ENCODE measurements at places on chromosomes 5 and 9. TPM values are rescaled to one million over a fixed set of nuclear protein-coding genes. Genes with fewer than 3 reads are reported as not detected.

The BARHL1 gene
- 0.11 TPM for total RNA-seq

The KCNN2 gene
- 19.6 TPM for total RNA-seq

The NR2F1-AS1 gene
- total RNA-seq, result 13.4 TPM

The TBC1D2 gene
- total RNA-seq, result 7.3 TPM

The PITX1 gene
- 80.2 TPM for total RNA-seq

The DDX4 gene
- 0.18 TPM for total RNA-seq

DNA sequence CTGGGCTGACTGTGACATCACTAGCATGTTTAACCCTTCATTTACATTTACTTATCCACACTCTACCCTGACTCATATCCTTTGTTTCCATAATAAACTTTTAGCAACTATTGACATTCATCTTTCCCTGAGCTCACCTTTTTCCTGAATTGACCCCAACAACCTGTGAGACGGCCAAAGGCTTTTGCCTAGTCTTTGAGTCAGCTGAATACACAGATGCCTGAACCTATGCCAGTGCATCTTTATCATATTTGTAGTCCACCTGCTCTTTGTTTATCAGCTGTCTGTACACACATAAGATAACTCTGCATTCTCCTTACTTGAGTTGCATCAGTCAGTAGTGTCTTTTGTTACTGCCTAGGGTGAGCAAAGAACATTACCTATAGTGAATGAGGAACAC lies 128.5 kb upstream of the HMHB1 start:
- H3K27me3 ChIP-seq, result no peaks in the 10 kb centered on the region
- H3K4me1 ChIP-seq, result peaks cover 26% of the 10 kb centered on the region
- no peaks in the 10 kb centered on the region for H3K36me3 ChIP-seq
- no peak overlapping the region for H3K27ac ChIP-seq

GRCh38 chr5:173984218-173984617 lies 4.8 kb upstream of the C5orf47 start:
- H3K27me3 ChIP-seq, result peaks cover 7% of the 10 kb centered on the region
- no peaks in the 10 kb centered on the region for H3K4me1 ChIP-seq
- no peak for DNase-seq
- no peak overlapping the region for H3K27ac ChIP-seq
- H3K4me3 ChIP-seq, result no peak overlapping the region

- peaks cover 21% of the 10 kb centered on the region for H3K4me1 ChIP-seq
- no peak overlapping the region for H3K27ac ChIP-seq
Observed at GRCh38 chr9:4228606-4229005, 71.3 kb downstream of the GLIS3 start.

DNA sequence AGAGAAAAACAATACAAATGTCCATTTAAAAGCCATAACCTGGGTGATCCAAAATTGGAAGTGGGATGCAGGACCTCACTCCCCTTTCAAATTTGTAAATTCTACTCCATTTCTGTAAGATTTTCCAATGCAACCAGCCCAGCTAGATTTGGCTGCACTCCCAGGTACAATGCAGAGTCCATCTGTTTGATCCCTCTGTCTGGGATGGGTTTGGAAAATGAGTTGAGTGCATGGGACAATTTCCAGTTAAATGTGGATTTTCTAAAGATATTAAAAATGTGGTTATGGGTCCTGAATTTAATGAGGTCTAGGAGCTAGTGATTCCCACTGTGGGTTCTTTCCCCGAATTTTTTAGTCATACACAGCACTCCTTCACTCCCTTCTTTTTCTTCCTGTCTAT lies 104.0 kb upstream of the ATP10B start:
- DNase-seq, result no peak
- no peak overlapping the region for H3K27ac ChIP-seq
- H3K36me3 ChIP-seq, result no peaks in the 10 kb centered on the region
- no peak overlapping the region for H3K4me3 ChIP-seq
- no peaks in the 10 kb centered on the region for H3K27me3 ChIP-seq

GRCh38 chr9:124001866-124002525 lies 9.6 kb upstream of the LHX2 start:
- no peaks in the 10 kb centered on the region for H3K36me3 ChIP-seq
- no peak overlapping the region for H3K27ac ChIP-seq
- peaks cover 20% of the 10 kb centered on the region for H3K4me1 ChIP-seq
- H3K27me3 ChIP-seq, result peaks cover 92% of the 10 kb centered on the region

GRCh38 chr5:67493676-67494075 lies 297.1 kb upstream of the CD180 start:
- no peaks in the 10 kb centered on the region for H3K36me3 ChIP-seq
- no peak for DNase-seq
- H3K4me3 ChIP-seq, result no peak overlapping the region
- peaks cover 12% of the 10 kb centered on the region for H3K4me1 ChIP-seq
- no peak overlapping the region for H3K27ac ChIP-seq

DNA sequence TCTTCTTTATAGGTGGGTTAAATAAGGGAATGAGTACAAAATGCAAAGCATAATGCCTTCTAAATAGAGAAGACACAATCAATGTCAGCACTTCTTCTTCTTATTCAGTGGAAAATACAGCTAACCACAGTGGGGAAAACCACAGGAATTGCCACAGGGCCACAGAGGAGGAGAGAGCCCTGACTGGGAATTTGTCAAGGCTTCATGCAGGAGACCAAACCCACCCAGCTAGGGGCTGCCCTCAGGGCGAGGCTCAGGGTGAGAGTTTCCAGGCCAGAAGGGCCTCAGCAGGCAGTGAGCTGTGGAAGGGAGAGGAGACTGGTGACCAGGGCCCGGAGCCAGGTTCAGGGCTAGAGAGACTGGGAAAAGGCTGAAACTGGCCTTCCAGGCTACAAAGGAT lies 279.1 kb downstream of the MSX2 start:
- H3K4me3 ChIP-seq, result no peak overlapping the region
- H3K36me3 ChIP-seq, result no peaks in the 10 kb centered on the region

DNA sequence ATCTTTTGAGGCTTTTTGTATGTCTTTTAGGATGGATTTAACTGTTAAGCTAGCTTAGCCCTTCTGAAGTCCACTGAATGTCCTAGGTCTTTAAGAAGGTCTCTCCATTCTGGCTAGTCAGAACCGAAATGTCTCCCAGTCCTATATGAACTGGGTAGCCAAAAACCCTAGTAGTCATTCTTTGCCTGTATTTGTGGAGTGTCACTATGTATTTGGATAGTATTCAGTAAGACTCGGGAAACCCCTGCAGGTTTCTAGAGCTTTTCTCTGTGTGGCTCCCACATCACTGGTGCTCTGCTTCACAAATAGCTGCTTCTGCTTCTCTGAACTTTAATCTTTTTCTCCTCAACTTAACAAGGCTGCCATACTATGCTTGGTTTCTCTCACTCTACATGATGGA lies 68.0 kb downstream of the RIC1 start:
- peaks cover 9% of the 10 kb centered on the region for H3K4me1 ChIP-seq
- H3K36me3 ChIP-seq, result peaks cover 20% of the 10 kb centered on the region
- DNase-seq, result no peak
- no peak overlapping the region for H3K27ac ChIP-seq
- H3K4me3 ChIP-seq, result no peak overlapping the region

Measured in mesothelial cell of epicardium (in vitro differentiated cells).